ENCODE measurements at places on chromosomes 12 and 14.
A peak's percentile ranks its signal among the peaks of the same experiment; 100 is the strongest.

DNA sequence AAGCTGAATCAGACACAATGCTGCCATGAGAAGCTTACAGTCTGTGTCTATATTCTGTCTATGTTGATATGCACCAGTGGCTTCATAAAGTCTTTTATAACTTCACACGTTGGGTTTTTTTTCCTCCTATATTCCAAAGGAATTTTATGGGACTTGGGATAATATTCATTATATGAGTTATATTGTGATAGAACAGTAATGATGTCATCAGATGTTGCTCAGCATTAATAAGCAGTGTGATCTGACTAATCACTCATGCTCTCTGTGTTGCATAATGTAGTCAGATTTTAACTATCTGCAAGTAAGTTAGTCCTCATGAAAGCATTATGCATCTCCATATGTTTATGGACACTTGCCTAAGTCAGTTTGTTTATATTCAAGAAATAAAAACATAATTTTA lies 159.6 kb downstream of the PLCZ1 start:
- DNase-seq, result no peak
- no peaks in the 10 kb centered on the region for H3K27me3 ChIP-seq
- H3K36me3 ChIP-seq, result no peaks in the 10 kb centered on the region
- H3K27ac ChIP-seq, result no peak overlapping the region
- no peak overlapping the region for H3K4me3 ChIP-seq

GRCh38 chr12:6201213-6201608 lies 1.0 kb downstream of the CD9 start:
- H3K36me3 ChIP-seq, result no peaks in the 10 kb centered on the region
- peaks cover 19% of the 10 kb centered on the region for H3K4me1 ChIP-seq
- peak; percentile 66 for DNase-seq
- peak overlapping the region; percentile 95 for H3K27ac ChIP-seq
- peak overlapping the region; percentile 88 for H3K4me3 ChIP-seq

DNA sequence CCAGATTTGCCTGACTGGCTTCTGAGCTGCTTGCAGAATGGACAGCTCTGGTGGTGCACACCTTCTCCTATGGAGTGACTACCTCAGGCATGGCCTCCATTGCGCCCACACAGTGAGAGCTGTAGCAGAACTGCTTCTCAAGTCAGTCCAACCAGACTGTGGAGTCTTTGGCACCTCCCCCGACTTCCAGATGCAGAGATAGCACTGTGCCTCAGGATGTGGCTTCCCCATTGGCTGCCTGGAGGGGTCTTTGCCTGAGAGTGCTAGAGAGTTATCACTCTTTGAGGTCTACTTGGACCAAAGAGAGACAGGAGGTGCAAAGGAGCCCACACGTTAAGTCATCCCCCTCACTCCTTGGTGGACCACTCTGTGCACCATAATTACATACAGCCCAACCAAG lies 44.8 kb upstream of the FRS2 start:
- no peak overlapping the region for H3K4me3 ChIP-seq
- no peaks in the 10 kb centered on the region for H3K27me3 ChIP-seq
- H3K36me3 ChIP-seq, result no peaks in the 10 kb centered on the region
- no peak overlapping the region for H3K27ac ChIP-seq

GRCh38 chr14:105817971-105818711 lies 291.8 kb downstream of the TMEM121 start:
- no peak overlapping the region for H3K4me3 ChIP-seq
- no peaks in the 10 kb centered on the region for H3K36me3 ChIP-seq
- no peaks in the 10 kb centered on the region for H3K27me3 ChIP-seq
- H3K4me1 ChIP-seq, result no peaks in the 10 kb centered on the region
- H3K27ac ChIP-seq, result no peak overlapping the region
- DNase-seq, result no peak

DNA sequence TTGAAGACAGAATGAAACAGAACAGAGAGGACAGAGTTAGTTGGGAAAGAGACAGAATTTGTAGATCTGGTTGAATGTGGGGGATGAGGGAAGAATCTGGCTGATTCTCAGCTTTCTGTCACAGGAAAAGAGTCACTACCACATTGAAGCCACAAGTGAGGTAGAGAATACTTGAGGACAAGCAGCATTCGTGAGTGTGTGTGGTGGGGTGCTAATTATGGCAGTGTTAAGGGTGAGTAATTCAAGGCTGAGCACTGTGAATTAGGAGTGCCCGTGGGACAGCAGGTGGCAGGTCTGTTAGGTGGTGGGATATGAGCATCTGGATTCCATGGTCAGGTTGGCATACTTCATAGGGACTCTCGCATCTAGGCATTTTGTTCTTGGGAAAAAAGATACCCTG lies 347.4 kb upstream of the PRICKLE1 start:
- no peak overlapping the region for H3K4me3 ChIP-seq
- no peaks in the 10 kb centered on the region for H3K4me1 ChIP-seq
- DNase-seq, result no peak
- H3K36me3 ChIP-seq, result no peaks in the 10 kb centered on the region
- no peaks in the 10 kb centered on the region for H3K27me3 ChIP-seq

GRCh38 chr14:43671716-43672485 lies 835.2 kb downstream of the FSCB start:
- no peak overlapping the region for H3K4me3 ChIP-seq
- DNase-seq, result no peak
- H3K4me1 ChIP-seq, result no peaks in the 10 kb centered on the region
- no peak overlapping the region for H3K27ac ChIP-seq
- H3K27me3 ChIP-seq, result no peaks in the 10 kb centered on the region

- no peaks in the 10 kb centered on the region for H3K4me1 ChIP-seq
- DNase-seq, result no peak
- H3K4me3 ChIP-seq, result peak within 1 kb of the TSS; percentile 24
Observed at GRCh38 chr14:103084021-103084919, at the start of gene LBHD2. LBHD2 (plus strand) TSS chr14:103084210; CDS start chr14:103086013, 1,803 bp downstream.

GRCh38 chr12:47223848-47224213 lies 144.1 kb upstream of the AMIGO2 start:
- DNase-seq, result no peak
- H3K4me1 ChIP-seq, result no peaks in the 10 kb centered on the region
- no peaks in the 10 kb centered on the region for H3K36me3 ChIP-seq
- no peaks in the 10 kb centered on the region for H3K27me3 ChIP-seq
- H3K4me3 ChIP-seq, result no peak overlapping the region
- H3K27ac ChIP-seq, result peak overlapping the region; percentile 49

- DNase-seq, result no peak
- no peaks in the 10 kb centered on the region for H3K36me3 ChIP-seq
- H3K4me3 ChIP-seq, result no peak overlapping the region
- no peaks in the 10 kb centered on the region for H3K4me1 ChIP-seq
- no peak overlapping the region for H3K27ac ChIP-seq
Observed at GRCh38 chr12:25864306-25865276, 93.9 kb upstream of the RASSF8 start.

DNA sequence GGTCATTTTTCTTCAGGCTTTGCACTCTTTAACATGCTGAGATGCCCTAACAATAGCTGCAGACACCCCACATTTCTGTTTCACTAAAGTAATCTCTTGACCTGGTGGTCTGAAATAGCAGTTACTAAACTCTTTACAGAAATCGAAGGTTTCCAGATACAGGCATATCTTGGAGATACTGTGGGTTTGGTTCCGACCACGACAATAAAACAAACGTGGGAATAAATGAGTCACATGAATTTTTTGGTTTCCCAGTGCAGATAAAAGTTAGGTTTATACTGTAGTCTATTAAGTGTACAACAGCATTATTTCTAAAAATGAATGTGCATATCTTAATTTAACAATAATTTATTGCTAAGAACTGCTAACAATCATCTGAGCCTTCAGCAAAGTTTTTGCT lies 208.7 kb downstream of the EGLN3 start:
- H3K4me1 ChIP-seq, result no peaks in the 10 kb centered on the region
- no peaks in the 10 kb centered on the region for H3K27me3 ChIP-seq
- DNase-seq, result no peak
- no peak overlapping the region for H3K4me3 ChIP-seq
- no peaks in the 10 kb centered on the region for H3K36me3 ChIP-seq

GRCh38 chr14:71616013-71616412 lies 316.2 kb upstream of the RGS6 start:
- no peak for DNase-seq
- no peaks in the 10 kb centered on the region for H3K27me3 ChIP-seq
- H3K36me3 ChIP-seq, result no peaks in the 10 kb centered on the region
- no peak overlapping the region for H3K4me3 ChIP-seq

DNA sequence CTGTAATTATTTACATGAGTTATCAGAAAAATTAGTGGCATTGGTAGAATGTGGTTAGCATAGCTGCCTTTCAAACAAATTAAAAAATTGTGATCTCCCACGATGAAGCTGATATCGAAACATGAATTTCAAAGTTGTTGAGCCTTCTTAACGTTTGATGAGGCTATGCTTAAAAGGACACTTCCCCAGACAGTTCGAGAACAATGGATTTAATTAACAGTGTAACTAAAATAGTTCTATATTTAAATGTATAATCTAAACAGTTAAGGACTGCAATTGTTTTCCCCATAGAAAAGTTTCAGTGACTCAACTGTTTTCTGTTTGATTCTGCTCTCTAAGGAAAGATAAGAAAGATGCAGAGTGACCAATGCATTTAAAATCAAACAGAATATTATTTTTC lies 1.6 kb downstream of the CLEC2B start:
- DNase-seq, result no peak
- H3K27me3 ChIP-seq, result no peaks in the 10 kb centered on the region
- peak overlapping the region; percentile 34 for H3K27ac ChIP-seq
- H3K4me1 ChIP-seq, result no peaks in the 10 kb centered on the region
- H3K36me3 ChIP-seq, result no peaks in the 10 kb centered on the region
- H3K4me3 ChIP-seq, result peak overlapping the region; percentile 67

GRCh38 chr12:44833561-44833960 lies 42.6 kb downstream of the NELL2 start:
- H3K4me3 ChIP-seq, result no peak overlapping the region
- no peaks in the 10 kb centered on the region for H3K27me3 ChIP-seq
- no peaks in the 10 kb centered on the region for H3K4me1 ChIP-seq
- no peaks in the 10 kb centered on the region for H3K36me3 ChIP-seq
- no peak overlapping the region for H3K27ac ChIP-seq

- no peak for DNase-seq
- H3K36me3 ChIP-seq, result no peaks in the 10 kb centered on the region
- no peaks in the 10 kb centered on the region for H3K27me3 ChIP-seq
- H3K27ac ChIP-seq, result no peak overlapping the region
- no peak overlapping the region for H3K4me3 ChIP-seq
- no peaks in the 10 kb centered on the region for H3K4me1 ChIP-seq
Observed at GRCh38 chr12:105804591-105805265, 334.0 kb downstream of the NUAK1 start.

DNA sequence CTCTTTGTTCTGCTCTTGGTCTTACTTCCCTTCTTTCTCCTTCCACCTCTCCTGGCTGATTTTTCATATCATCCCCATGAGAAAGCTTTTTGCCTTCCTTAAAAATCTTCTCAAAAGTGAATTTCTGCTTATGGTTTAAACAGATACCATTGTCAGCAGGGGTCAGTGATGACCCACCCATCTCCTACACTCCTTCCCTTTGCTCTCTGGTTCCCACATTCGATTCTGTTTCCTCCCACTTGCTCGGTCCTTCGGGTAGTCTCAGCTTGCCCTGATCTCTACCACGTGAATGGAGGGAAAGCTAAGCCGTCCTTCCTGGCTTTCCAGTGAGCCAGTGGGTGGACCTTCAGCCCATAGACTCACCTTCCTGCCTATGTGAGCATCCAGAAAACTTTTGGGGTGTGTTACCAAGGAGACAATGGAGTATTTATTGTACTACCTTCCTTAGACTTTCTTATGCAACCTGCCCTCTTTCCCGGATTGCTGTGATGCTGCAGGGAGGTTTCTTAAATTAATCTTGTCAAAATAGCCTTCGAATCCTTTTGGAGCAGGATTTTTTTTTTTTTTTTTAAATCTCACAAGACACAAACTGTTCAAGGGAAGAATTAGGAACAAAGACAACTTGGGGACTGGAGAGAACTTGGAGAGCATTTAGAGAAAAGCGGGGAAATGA lies 306.3 kb downstream of the CACNA1C start:
- DNase-seq, result no peak
- H3K4me3 ChIP-seq, result peak overlapping the region; percentile 15
- H3K36me3 ChIP-seq, result no peaks in the 10 kb centered on the region
- no peaks in the 10 kb centered on the region for H3K27me3 ChIP-seq

DNA sequence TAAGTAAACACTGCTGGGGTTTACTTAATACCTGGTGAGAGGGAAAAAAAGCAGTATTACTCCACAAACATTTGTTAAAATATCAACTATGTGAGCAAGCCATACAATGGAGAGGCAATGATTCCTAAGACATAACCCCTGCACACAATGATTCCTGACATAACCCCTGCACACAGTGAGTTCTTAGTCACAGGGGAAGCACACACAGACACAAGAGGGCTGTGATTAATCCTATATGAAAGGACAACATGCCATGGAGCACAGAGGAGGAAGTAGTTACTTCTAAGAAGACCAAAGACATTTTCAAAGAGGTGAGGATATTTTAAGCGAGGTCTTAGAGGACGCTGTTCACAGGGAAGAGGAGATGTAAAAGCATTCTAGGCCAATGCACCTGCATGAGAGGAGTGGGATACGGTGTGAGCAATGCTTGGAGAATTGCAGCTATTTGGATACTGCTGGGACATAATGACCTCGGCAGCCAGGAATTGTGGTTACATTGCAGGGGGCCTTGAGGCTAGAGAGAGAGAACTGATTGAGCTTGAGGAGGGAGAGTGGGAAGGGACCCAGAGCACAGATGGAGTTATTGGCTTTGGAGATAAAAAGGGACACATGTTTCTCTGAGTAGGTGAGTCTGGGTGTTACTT lies 211.9 kb downstream of the APAF1 start:
- no peak overlapping the region for H3K27ac ChIP-seq
- no peaks in the 10 kb centered on the region for H3K36me3 ChIP-seq
- H3K27me3 ChIP-seq, result no peaks in the 10 kb centered on the region
- no peak for DNase-seq
- H3K4me3 ChIP-seq, result no peak overlapping the region

DNA sequence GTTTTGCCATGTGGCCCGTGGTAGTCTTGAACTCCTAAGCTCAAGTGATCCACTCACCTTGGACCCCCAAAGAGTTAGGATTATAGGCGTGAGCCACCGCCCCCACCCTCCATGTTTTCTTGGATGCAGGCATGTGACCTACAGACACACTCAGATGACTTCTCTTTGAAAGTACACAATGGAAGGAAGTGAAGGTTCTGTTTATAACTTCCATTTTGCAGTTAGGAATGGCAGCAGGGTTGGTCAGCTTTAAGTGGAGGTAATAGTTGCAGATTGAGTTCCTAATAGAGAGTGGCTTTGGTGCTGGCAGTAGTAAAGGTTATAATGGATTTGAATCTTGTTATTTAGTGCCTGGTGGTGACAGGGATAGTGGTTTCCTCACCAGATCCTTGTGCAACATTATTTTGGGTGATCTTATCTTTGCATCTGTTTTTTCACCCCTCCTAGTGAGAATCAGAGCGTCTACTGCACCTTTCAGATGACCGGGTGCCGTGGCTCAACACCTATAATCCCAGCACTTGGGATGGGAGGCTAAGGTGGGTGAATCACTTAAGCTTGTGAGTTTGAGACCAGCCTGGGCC lies 15.3 kb downstream of the LARP4 start:
- no peaks in the 10 kb centered on the region for H3K4me1 ChIP-seq
- no peak for DNase-seq
- no peaks in the 10 kb centered on the region for H3K36me3 ChIP-seq
- H3K4me3 ChIP-seq, result no peak overlapping the region
- no peak overlapping the region for H3K27ac ChIP-seq
- no peaks in the 10 kb centered on the region for H3K27me3 ChIP-seq

Data from breast epithelium (tissue), 4 donors.